Erythroblast (primary cell): ENCODE measurements at places on chromosomes 11 and 22.

GRCh38 chr22:39343259-39344045 is 6.3 kb upstream of the SYNGR1 start:
- DNase-seq = peak; percentile 79

- no peak for DNase-seq
Measured at GRCh38 chr11:59175091-59175501, 3.2 kb downstream of the DTX4 start.

DNA sequence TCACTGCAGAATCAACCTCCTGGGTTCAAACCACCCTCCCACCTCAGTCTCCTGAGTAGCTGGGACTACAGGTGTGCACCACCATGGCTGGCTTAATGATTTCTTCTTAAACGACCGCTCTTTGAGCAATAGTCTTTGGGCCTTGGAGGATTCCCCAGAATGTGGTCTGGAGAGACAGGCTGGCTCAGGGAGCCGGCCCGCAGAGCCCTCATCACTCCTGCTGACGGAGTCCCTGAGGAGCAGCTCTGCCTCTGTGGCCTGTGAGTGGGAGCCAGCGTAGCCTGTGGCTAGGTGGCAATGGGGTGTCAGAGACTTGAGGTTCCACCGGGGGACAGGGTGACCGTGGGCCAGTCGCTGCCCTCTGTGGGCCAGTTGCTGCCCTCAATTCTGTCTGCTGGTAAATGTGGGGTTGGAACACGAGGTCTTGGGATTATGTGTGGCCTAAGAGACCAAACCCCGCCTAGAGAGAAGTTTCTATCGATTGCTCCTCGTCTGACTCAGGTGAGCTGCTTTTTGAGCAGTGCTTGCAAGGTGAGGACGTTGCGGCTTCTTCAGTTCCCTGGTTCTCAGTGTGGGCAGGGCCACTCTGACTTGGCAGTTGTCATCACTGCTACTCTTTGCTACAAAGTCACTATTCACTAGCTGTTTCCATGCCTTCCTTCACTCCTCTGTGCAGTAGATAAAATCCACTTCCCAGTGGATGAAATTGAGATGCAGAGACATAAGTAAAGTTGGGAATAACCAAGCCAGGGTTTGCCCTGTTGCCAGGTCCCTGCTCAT is 124.8 kb upstream of the NECTIN1 start:
- DNase-seq = no peak

GRCh38 chr22:27348634-27349033 is 452.9 kb downstream of the MN1 start:
- DNase-seq = no peak

DNA sequence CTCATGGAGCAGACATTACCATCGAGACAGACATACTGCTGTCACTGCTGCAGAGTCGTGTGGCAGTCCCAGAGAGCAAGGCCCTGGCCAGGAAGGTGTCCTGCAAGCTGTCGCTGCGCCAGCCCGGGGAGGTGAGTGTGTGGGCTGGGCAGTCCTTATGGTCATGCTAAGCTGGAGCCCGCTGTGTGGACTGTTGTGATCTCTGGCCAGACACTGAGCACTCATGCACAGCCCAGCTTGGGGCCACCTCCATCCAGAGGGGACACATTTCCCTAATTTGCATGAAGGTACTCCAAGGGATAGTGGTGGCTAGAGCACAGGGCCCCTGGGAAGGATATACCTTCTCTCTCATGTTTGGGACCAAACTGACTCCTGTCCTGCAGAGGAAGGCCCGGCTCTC is 9.6 kb downstream of the ANKK1 start:
- DNase-seq = no peak

DNA sequence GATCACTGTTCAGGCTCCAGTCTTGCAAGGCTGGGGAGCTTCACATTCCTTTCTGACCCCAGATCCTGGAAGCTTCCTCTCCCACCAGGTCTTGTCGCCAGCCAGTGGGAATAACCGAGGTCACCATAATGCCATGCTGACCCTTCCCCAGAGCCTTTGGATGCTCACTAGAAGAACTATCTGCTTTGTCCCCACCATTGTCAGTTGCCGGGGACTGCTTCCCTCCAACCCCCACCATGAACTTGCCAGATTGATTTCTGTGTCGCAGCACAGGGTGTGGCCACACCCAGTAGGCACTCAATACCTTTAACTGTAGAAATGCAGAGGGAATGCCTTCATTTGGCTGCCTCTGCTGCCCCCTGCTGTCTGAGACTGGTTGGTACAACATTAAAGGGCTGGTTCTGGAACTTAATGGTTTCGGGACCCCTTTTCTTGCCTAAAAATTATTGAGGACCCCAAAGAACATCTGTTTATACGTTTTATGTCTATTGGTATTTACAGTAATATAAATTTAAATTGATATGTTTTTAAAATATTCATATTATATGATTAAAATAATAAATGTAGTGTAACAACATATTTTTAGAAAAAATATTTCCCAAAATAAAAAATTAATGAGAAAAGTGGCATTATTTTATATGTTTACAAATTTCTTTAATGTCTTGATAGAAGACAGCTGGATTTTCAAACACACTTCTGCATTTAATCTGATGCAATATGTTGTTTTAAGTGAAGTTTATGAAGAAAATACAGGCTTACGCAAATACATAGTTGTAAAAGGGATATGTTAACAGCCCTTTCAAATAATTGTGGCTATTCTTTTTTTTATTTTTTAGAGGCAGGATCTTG is 6.7 kb upstream of the GDPD5 start:
- DNase-seq = peak; percentile 88

DNA sequence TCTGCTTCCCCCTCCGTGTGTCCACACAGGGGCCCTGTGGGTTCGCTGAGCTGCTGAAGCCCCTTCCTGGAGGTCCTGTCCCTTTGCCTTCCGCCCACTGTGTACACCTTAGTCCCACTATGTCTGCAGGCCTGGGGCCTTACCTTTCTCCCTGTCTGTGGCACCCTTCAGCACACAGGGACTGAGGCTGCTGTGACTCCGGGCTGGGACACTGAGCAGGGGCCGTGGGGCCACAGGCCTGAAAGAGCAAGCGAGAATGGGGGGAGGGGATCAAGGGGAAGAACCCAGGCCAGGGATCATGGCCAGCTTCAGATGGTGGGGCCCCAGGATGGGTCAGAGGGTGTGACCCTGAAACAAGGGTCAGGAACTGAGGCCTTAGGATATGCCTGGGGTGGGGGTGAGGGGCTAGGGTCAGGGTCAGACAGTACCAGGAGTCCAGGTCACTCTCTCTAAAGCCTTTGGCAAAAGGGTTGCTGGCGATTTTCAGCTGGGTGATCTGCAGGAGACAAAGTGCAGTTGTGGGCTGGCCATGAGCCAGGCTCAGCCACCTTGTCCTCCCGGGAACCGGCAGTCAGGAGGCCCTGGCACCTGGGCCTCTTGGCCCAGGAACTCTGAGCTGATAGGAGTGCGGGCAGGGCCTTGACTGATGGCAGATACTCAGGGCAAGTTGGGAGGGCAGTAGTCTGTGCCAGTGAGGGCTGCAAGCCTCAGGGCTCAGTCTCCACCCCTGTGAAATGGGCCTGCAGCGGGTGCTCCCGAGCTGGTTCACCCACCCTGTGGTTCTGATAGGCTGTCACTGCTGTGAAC is 2.6 kb upstream of the NUDT8 start:
- DNase-seq = no peak
